ENCODE measurements at places on chromosomes 11 and 22. TPM values are rescaled to one million over a fixed set of nuclear protein-coding genes. Genes with fewer than 3 reads are reported as not detected.

The SMIM35 gene
- total RNA-seq, result not detected

The LARGE1 gene
- total RNA-seq, result 2.5 TPM

The CHRM4 gene
- 3.1 TPM for total RNA-seq

The IGSF9B gene
- 2.2 TPM for total RNA-seq

The EHD1 gene
- total RNA-seq, result 186 TPM

The APOBEC3G gene
- 4.8 TPM for total RNA-seq

The TMEM151A gene
- 11.0 TPM for total RNA-seq

The MRGPRX3 gene
- total RNA-seq, result not detected

The ARHGAP42 gene
- 7.1 TPM for total RNA-seq

The RRP7A gene
- 29.8 TPM for total RNA-seq

The CYB5R2 gene
- total RNA-seq, result 46.3 TPM

The UBQLNL gene
- 0.72 TPM for total RNA-seq

GRCh38 chr11:67098799-67099429 is 20.1 kb upstream of the KDM2A start:
- no peak for DNase-seq

- DNase-seq, result no peak
Measured at GRCh38 chr11:17132654-17133053, 55.2 kb upstream of the RPS13 start.

DNA sequence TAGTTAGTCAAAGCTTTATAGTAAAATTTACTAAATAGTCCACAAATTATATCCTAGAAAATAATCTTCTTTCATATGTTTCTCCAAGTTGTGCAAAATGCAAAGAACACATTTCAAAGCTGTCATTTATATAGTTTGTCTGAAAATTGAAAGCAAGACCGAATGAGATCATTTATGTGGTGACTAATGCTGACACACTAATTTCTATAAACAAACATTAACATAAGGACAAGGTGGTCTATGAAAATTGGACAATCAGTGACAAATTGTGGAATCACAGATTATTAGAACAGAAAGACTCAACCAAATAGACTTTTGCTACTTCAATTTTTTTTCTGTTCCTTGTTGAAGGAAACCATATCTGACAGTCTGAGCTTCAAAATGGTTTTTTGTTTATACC is 1056.1 kb downstream of the LRRC4C start:
- DNase-seq, result no peak

- DNase-seq, result no peak
Measured at GRCh38 chr11:11148104-11148509, 204.9 kb downstream of the CSNK2A3 start.

- no peak for DNase-seq
Measured at GRCh38 chr11:27028561-27028965, 12.1 kb upstream of the BBOX1 start.

GRCh38 chr22:25051983-25052710 is 99.6 kb downstream of the KIAA1671 start:
- DNase-seq, result no peak

- no peak for DNase-seq
Measured at GRCh38 chr11:47388697-47389576, 10.6 kb upstream of the SPI1 start.

DNA sequence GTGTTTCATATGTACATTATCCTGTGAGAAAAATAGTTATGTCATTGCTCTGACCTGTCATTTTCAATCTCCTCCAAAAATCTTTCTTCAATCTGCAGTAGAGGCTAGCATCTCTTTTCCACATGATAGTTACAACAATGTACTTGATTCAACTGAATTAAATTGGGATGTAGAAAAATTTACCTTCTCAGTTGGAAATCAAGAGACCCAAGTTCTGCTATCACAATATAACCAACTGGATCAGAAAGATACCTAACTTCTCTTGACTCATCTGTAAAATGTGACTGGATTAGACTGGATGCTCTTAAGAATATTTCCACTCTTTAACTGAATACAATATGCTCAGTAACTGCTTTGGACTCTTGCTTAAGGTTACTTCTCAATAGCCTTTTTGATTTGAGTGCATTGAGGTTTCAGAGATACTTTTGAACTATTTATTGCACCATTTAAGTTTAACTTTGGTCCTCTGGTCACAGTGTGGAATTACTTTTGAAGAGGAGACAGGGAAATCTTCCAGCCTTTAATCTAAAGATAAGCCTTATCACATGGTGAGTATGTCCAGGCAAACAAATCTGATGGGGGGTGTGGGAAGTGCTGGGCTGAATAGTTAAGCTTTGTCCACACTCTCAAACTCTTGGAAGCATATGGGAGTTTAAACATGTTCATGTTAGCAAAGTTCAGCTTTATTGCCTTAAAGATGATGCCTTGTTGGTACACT is 82.3 kb downstream of the YAP1 start:
- DNase-seq, result no peak

GRCh38 chr11:46391578-46392420 is at the start of gene CHRM4:
TSS of gene CHRM4 (minus strand) at chr11:46391776. CDS start at chr11:46386557, 5,219 bp downstream.
- DNase-seq, result no peak

DNA sequence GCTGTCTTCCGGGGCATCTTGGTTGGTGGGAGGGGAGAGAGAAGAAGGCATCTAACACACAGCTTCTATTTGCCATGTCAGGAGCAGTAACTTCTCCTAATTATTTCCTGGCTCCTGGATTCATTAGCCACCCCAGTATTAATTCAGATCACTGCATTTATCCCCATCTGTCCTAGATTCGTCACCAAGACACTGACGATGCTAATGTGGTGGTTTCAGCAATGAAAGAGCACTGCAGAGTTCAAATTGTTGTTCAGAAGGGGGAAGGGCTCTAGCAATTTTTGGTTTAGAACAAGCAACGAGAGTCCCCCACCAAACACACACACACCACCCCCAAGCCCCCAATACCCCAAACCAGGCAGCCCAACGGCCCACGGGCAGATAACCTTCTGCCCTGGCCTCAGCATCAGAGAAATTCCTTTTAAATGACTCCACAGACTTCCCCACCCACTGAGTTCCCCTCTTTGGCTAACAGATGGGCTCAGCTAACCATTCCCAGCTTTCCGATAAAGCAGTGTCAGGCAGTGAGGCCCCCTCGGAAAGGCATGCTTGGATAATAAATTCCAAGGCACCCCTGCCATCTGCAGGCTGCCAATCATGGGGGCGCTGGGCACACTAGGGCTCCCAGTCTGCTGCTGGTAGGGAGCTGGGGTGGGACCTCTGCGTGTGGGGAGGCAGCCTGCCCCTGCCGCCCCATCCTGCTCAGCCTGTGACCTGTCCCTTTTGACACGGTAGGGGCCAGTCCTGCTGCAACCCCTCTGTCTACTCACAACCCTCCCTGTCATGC is 453.5 kb downstream of the MIAT start:
- no peak for DNase-seq

- DNase-seq, result no peak
Measured at GRCh38 chr11:103910721-103911120, 125.7 kb upstream of the DDI1 start.

- no peak for DNase-seq
Measured at GRCh38 chr11:114202011-114202609, 94.1 kb upstream of the NNMT start.

DNA sequence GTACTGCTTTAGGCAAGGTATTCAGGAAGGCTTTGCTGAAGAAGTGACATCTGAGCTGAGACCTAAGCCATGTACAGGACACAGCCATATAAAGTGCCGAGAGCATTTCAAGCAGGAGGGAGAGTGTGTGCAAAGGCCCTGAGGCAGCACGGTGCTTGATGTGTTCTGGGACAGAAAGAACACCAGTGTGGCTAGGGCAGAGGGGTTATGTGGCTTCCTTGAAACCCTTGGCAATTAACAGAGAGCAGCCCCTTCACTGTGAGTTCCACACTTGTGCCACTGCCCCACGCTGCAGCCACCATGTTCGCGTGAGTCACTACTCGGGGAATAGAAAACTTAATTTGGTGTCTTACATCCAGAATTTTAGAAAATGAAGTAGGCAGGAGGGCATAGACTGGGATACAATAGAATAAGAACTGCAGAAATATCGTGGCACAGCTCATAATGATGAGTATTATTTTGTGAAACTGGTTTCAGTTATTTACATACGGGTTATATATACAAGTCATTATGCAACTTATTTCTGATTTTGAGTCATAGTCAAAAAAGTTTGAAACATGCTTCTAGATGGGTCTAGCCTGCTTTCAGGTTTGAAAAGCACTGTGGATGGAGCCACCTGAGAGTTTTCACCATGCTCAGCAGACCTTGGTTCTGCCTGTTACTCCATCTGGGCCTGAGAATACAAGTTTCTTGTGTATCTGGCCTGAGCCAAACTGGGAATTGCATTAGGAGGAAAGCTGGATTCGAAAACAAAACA is 11.8 kb downstream of the IL10RA start:
- DNase-seq, result no peak

DNA sequence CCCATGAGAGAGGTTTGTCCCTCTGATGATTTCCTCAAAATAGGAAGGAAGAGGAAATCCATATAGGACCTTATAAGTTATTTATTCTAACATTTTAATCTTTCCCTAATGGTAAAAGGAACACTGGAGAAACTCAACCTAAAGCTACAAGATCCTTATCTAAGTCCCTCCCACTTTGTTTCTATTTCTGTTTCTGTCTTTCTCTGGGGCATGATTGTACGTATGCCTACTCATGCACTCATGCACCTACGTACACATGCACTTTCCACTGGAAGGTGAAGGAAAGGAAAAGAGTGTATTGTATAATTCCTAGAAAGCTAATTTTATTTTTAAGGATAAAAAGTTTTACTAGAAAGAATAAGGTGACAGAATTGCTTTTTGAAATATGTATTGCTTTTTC is 125.0 kb downstream of the RAB38 start:
- DNase-seq, result no peak

GRCh38 chr11:43992834-43993637 is 50.6 kb downstream of the C11orf96 start:
- no peak for DNase-seq

GRCh38 chr22:36807627-36808026 is 9.2 kb downstream of the PVALB start:
- no peak for DNase-seq

GRCh38 chr11:8092587-8093424 is 11.8 kb downstream of the TUB start:
- DNase-seq, result no peak

GRCh38 chr11:6474806-6475500 is 1.2 kb upstream of the TRIM3 start:
- DNase-seq, result peak; percentile 25

DNA sequence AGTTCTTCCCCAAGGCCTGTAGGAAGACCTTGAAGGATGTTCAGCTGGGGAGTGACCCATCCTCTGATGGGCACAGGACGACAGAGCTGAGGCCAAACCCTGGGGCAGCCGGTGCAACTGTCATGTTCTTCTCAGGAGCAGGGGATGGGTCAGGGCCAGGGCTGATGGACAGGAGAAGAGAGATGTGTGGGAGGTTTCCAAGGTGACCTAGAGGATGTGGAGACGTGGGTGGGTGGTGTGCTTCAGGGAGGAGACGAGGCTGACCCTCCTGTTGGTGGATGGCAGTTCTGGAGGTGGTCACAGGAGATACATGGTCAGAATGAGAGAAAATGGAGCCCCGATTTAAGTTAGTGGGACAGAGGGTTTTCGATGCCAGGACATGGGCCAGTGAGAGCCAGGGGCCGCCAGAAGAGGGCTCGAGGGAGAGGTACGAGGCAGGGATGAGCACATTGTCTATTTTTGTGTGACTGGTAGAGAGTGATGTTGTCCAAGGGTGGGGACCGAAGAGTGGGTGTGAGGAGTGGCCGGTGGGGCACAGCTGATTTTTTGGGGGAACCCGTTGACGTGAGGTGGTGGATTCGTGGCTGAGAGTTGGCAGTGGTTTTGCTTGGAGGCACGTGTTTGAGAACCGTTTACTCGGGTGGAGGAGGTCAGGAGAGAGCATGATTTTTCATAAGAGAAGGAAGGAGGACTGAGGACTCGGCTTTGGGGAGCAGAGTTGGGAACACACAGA is 14.6 kb downstream of the TBC1D22A start:
- DNase-seq, result no peak

GRCh38 chr22:28953976-28954880 is 70.9 kb downstream of the ZNRF3 start:
- no peak for DNase-seq

GRCh38 chr11:44199816-44200215 is 104.3 kb downstream of the EXT2 start:
- no peak for DNase-seq

DNA sequence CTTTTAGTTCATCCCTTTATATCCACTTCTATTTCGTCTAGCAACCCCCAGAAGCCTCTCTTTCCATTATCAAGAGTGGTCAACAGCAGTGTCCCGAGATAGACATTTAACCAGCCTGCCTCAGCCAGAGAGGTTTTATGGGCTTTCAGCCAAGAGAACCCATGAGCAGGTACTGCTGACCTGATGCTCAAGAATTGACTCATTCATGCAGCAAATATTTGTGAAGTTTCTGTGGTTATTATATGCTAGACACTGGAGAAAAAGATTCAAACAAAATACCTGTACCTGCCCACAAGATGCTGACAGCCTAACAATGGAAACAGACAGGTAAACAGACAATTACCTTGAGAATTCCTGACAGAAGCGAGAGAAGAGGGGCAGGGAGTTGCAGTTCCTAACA is 9.7 kb upstream of the LRRC55 start:
- no peak for DNase-seq

DNA sequence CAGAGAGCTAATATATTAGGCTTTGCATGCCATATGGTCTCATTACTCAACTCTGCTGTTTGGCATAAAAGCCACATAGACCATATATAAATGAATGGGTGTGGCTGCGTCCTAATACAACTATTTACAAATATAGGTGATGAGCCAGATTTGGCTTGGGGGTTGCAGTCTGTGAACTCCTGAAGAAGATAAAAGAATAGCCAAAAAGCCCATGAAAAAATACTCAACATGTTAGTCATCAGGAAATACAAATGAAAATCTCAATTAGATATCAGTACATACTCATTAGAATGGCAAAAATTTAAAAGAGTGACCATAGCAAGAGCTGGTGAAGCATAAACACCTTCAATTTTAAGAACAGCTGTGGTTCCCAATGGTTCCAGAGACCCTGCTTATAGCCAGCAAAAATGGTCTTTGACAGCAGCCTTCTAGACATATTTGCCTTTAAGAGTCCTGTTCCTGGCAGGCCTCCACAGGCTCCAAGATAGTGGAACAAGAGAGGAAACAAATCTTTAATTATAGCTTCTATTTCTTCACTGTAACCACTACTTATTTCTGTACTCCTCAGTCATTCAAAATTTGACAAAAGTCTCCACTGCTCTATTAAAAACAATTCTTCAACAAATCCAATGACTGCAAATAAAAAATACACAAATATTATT is 16.1 kb downstream of the C2CD3 start:
- no peak for DNase-seq

- no peak for DNase-seq
Measured at GRCh38 chr11:92779746-92780145, 189.7 kb upstream of the MTNR1B start.

GRCh38 chr11:59225017-59225416 is 12.3 kb upstream of the MPEG1 start:
- DNase-seq, result no peak

DNA sequence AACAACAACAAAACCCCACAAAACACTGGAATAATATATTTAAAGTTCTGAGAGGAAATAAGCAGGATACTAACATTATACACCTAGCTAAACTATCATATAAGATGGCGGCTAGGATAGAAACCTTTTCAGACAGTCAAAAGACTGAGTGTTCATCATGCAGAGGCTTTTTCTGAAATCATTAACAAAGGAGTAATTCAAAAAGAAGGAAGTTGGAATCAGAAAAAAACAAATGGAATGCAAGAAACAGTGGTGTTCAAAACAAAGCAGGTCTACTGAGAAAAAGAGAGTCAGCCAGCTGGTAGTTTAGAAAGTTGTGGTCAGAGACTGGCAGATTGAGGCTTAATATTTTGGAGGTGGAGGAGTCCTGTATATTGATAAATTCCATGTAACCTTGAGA is 30.1 kb upstream of the ZBTB44 start:
- no peak for DNase-seq

Data from Panc1 (cell line).